Body of pancreas (tissue), 4 donors: ENCODE measurements at places on chromosomes 7 and 10. TPM values are rescaled to one million over a fixed set of nuclear protein-coding genes. Genes with fewer than 3 reads are reported as not detected.
A peak's percentile ranks its signal among the peaks of the same experiment; 100 is the strongest.

- DNase-seq, result no peak
Observed at GRCh38 chr10:116870949-116871348, 21.6 kb downstream of the ENO4 start.

- no peak for DNase-seq
Observed at GRCh38 chr10:13998163-13998835, 332.4 kb downstream of the FRMD4A start.

GRCh38 chr7:142855114-142855743, 353 bp downstream of the EPHB6 start:
- DNase-seq, result no peak

- no peak for DNase-seq
Observed at GRCh38 chr10:123559823-123560092, 106.4 kb upstream of the GPR26 start.

GRCh38 chr10:110686047-110686446, 41.9 kb downstream of the RBM20 start:
- DNase-seq, result no peak

DNA sequence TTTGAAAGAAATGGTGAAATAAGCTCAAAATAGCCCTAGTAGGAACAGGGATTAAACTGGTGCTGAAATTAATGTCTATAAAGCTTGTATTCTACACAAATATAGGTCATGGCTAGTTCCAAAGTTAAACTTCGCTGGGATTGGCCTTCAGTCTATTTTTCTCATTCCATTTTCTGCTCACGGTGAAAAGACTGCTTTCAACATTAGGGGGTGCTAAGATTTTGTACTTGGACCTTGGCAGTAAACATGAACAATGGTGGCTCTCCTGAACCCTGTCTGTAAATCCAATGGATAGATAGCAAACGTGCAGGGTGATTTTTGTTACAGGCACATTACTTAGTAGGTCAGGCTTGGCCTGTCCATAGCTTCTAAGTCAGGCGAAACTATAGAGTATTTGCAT, 36.0 kb upstream of the RSU1 start:
- DNase-seq, result no peak

GRCh38 chr10:130039141-130039540, 71.5 kb downstream of the C10orf143 start:
- no peak for DNase-seq

GRCh38 chr10:15369256-15370211, 1.6 kb downstream of the FAM171A1 start:
- no peak for DNase-seq

DNA sequence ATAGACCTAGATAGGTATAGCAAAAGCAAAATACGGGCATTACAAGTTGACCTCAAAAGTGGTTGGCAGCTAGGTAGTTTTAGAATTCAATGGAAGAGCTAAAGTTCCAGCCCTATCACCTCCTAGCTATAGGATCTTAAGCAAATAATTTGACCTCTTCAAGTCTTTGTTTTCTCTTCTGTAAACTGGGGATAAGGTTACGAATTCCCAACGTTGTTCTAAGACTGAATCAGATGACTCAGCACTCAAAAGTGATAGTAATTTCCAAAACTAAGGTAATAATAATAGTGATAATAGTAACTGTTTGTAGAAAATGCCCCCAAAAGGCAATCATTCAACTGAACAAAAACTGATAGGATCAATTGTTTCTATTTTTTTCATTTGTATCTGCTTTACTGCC, 445.2 kb downstream of the KCNMA1 start:
- no peak for DNase-seq

GRCh38 chr7:138935465-138936011, 45.7 kb downstream of the KIAA1549 start:
- peak; percentile 24 for DNase-seq

The TMEM130 gene
- 0.66 TPM for total RNA-seq

The PON2 gene
- 62.0 TPM for total RNA-seq

The NUB1 gene
- 43.8 TPM for total RNA-seq

The DUSP5 gene
- 6.2 TPM for total RNA-seq

The LHFPL3 gene
- not detected for total RNA-seq

The PKD2L1 gene
- total RNA-seq, result not detected

The DGKI gene
- not detected for total RNA-seq

The PRR15 gene
- total RNA-seq, result 4.7 TPM

The HABP2 gene
- total RNA-seq, result 9.2 TPM

The OR9A2 gene
- not detected for total RNA-seq

The ENKUR gene
- total RNA-seq, result not detected
